Stimulated activated CD4-positive, alpha-beta T cell treated with anti-CD3 and anti-CD28 coated beads, Interleukin-4, amount 100 ng/mL, for 24 hours (primary cell): ENCODE measurements at places on chromosomes 1 and 21.

GRCh38 chr1:74474585-74474984, 37.8 kb downstream of the LRRC53 start:
- DNase-seq: no peak

DNA sequence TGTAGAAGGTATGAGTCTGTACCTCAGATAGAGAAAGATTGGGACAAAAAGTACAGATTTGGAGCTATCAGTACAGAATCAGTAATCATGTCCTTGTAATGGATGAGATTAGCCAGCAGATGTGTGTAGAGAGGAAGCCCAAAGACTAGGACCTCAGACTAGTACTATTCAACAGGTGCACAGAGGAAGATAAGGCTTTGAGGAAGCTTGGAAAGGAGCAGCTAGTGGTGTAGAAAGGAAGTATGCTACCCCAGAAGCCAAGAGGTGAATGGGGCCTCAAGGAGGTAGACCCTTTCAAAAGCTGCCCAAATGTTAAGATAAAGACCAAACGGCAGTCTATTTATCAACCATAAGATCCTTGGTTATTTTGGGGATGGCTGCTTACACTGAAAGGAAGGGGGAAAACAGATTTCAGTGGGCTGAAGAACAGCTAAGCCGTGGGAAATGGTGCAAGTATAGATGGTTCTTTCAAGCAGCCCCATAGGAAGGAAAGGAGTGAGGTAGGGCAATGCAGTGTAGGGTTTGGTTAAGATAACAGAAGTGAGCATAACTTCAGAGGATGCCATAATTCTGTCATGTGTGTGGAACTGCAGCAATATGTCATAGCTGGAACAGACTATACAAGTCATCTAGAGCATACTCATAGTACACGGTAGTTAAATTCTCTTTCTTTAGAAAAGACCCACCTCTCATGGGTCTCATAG, 221.7 kb downstream of the HHIPL2 start:
- no peak for DNase-seq

- no peak for DNase-seq
Measured at GRCh38 chr1:175124861-175125260, 57.2 kb downstream of the TNN start.

GRCh38 chr1:27594564-27595510, 9.1 kb downstream of the AHDC1 start:
- no peak for DNase-seq

- peak; percentile 36 for DNase-seq
Measured at GRCh38 chr1:159014851-159015250, 5.1 kb downstream of the IFI16 start.

- DNase-seq: no peak
Measured at GRCh38 chr1:202288177-202288576, 53.6 kb downstream of the UBE2T start.

DNA sequence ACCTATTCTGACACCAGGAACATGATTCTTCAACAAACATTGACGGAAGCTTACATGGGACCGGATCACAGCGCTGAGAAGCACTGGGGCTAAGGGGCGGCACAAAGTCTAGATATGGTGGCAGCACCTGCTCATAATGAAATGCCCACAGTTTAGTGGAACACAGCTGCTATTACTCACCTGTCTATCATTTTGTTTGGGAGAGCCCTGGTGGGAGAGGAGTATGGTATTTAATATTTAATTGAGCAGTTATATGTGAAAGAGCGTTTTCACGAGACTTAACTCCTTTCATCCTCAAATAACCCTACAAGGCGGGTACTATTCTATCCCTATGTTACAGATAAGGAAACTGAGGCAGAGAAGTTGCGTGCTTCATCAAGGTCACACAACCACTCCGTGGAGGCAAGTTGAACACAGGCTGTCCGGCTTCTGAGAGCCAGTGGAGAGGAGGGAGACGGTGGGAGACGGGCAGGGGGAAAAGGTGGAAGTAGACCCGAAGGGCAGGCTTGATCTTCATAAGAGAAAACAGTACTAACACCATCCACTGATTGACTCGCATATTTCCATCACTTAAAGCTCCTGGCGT, 790 bp upstream of the TSNAX start:
- no peak for DNase-seq
